ENCODE measurements at places on chromosomes 6 and 20.

- no peak for DNase-seq
These were observed 138.5 kb upstream of the PHACTR1 start for GRCh38 chr6:12578097-12578496.

DNA sequence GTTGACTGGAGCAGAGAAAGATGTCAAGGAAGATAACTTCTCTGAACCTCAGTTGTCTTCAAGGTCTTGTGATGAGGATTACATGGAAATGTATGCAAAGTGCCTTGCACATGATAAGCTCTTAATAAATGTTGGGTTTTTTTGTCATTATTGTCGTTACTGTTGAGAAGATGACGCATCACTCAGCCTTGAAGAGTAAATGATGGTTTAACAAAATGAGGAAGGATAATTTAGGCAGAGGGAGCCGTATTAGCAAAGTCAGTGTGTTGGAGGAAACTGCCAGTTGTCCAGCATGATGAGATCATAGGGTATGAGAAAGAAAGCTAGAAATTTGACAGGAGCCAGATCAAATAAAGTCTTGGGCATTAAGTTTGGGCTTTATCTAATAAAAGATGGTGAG lies 8.8 kb upstream of the SUPT3H start:
- no peak for DNase-seq

DNA sequence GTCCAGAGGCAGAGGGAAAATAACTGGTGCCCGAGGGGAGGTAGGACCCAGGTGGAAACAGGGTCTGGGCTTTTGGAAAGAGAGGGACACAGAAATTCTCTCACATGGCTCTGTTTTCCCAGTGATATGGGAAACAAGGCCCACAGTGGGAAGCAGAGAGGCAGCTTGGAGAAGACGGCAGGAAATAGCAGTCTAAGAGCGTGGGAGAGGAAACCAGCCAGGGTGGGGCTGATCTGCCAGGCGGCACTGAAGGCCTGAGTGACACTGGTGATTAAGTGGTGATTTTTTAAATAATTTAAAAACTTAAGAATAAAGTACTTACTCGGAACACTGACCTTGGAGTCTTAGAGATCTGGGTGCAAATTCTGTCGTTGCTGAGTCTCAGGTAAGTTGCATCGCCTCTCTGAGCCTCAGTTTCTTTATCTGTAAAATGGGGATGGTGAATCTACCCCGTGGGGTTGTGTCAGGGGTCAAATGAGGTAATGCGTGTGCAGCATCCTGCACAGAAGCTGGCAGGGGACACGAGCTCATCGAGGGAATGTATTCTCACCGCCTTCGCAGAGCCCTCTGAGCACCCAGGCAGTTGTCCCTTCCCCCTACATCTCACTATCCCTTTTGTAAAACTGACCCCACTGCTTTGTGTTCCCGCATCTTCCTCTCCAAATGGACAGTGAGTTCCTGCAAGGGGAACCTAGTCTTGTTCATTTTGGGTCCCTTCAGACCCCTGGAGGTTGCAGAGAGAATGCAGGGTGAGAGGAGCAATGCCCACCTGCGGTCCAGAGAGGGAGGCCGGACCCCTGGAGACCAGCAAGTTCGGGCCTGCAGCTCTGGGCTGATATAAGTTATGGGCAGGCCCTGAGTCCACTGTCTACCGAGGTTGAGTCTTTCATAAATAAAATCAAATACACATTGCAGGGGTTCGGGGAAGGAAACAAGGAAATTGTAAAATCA lies 228.6 kb upstream of the PMEPA1 start:
- DNase-seq, result no peak

DNA sequence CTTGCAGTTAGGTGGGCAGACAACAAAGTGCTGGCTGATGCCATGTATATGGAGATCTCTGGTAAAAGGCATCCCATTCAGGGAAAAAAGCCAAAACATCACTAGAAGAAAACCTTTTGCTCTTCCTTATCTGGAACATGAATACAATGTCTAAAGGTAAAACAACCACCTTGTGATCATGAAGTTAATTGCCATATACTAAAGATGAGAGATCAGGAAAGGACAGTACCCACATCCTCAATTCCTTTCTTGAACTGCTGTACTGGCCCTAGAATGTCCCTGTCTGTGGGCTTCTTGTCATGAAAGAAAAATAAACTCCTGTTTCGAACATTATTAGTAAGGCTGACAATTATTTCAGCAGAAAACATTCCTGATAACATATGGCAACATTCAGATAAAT lies 19.3 kb downstream of the DEK start:
- no peak for DNase-seq

DNA sequence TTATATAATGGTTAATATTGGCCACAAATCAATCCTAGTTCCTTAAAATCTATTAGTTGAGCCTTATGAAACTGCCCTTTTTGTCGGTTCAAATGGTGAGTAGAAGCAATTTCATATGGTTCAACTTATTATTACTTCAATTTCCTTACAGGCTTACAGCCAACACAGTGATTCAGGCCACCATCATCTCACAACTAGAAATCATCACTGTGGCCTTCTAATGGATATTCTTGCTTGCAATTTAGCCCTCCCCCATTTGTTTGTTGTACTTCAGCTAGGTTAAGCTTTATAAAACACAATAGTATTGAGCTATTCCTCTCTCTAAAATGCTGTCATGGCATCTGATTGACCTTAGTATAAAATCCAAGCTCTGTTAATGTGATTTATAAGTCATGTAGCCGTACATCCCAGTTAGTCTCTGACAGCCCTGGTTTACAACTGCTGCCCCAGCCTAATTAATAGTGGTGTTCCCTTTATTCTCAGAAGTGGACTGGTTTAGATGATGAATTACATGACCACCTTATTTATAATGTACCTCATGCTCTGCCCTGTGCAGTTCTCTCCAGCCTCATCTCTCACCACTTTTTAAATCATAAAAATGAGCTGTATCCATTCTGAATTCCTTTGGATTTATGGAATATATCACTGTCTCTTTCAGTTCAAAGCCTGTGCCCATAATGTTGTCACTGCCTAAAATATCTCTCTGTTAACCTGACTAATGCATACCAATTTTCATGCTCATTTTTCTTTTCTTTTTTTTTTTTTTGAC lies 36.7 kb downstream of the LAMA2 start:
- no peak for DNase-seq

- DNase-seq, result no peak
These were observed 5.9 kb downstream of the SLC2A10 start for GRCh38 chr20:46715292-46715756.

DNA sequence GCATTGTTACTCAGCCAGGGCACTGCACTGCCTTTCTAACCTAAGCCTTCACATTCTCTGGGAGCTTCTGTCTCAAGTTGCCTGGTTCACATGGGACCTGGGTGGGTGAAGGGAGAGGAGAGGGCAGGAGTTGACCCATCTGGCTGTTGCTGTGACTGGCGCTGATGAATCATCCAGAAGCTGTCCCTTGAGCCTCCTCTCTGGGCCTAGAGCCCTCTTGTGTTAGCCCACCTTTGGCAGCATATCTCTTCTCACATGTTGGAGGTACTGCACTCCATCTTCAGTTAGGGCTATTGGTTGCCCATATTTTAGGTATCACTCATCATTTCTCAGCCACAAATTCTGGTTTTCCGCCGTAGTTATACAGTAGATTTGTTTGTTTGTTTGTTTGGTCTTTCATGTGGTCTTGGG lies 19.8 kb downstream of the XRN2 start:
- no peak for DNase-seq

- DNase-seq, result no peak
These were observed 35.9 kb downstream of the CDC40 start for GRCh38 chr6:110216140-110216539.

GRCh38 chr20:59988141-59988540 lies 29.9 kb downstream of the CDH26 start:
- DNase-seq, result no peak

GRCh38 chr20:25468126-25469075 lies 60.9 kb downstream of the GINS1 start:
- no peak for DNase-seq

- no peak for DNase-seq
These were observed 6.2 kb downstream of the SNAP91 start for GRCh38 chr6:83702749-83703148.

- DNase-seq, result no peak
These were observed 62.0 kb downstream of the CARMIL1 start for GRCh38 chr6:25341203-25341552.

- no peak for DNase-seq
These were observed 34.3 kb upstream of the MLN start for GRCh38 chr6:33837971-33838665.

DNA sequence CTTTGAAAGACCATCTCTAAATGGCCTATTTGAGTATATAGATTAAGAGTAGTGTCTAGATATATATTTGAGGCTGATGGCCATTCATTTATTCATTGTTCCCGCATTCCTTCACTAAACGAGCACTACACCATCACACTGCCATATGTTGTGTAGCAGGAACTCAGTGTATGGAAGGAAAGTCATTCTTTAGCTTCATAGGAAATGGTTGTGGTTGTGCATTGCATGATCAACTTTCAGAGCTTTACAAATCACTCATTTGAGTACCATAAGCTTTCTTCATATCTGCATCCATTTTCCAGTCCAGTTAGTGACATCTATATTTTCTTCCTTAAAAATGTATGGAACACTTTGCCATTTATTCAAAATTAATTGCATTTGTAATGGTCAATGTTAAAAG lies 97.9 kb downstream of the ARID1B start:
- no peak for DNase-seq

- DNase-seq, result no peak
These were observed 145.3 kb upstream of the ECI2 start for GRCh38 chr6:4280707-4281106.

GRCh38 chr20:34922654-34923381 lies 32.8 kb downstream of the GSS start:
- no peak for DNase-seq

DNA sequence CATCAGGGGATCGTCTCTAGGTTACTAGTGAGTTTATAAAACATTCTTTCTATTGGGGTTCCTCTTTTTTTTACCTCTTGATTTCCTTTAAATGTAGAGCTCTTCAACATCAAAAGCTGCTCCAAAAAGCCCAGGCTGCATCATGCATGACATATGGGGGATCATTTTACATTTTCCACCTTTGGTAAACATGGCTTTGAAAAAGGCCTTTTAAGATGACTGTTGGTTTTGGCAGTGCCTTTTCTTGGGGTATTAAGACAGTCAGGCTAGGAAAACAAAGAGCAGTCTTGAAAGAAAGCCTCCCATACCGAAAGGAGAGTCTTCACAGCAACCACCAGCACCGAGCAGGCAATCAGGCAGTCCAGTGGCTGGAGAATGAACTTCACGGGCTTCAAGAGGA lies 73.2 kb downstream of the NPEPL1 start:
- DNase-seq, result no peak

DNA sequence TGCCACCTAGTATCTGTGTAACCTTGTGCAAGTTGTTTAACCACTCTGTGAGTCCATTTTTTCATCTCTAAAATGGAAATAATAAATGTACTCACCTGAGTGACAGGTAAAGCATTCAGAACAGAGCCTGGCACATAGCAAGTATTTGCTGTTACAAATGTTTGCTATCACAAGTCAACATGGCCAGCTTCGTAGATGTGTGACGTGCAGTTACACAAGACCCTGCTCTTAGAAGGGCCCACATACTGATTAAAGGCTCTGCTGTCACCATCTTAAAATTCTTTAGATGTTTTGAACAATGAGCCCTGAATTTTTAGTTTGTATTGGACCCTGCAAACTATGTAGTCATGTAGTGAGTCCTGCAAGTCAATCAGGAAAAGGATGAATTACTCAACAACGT lies 40.4 kb upstream of the KIAA1586 start:
- DNase-seq, result no peak

DNA sequence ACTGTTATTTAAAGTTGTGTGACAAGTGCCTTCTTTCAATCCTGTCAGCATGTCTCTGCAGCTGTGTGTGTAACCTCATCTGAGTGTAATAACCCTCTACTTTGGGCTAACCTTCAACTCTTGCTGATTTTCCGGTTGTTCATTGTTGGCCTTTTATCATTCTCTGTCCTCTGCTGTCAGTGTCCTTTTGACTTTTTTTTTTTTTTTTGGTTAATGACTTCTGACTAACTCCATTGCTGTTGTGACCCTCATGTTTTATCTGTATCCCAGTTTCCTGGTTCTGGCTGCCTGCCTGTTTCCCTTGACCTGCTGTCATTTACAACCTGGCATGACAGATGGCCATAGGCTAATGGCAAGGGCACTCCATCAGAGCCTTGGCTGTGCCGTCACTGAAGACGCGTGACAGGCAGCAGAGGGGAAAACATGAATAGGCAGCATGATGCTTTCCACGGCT lies 145.7 kb upstream of the MAN1A1 start:
- DNase-seq, result no peak

GRCh38 chr6:73169111-73169510 lies 56.2 kb downstream of the KHDC1L start:
- no peak for DNase-seq

DNA sequence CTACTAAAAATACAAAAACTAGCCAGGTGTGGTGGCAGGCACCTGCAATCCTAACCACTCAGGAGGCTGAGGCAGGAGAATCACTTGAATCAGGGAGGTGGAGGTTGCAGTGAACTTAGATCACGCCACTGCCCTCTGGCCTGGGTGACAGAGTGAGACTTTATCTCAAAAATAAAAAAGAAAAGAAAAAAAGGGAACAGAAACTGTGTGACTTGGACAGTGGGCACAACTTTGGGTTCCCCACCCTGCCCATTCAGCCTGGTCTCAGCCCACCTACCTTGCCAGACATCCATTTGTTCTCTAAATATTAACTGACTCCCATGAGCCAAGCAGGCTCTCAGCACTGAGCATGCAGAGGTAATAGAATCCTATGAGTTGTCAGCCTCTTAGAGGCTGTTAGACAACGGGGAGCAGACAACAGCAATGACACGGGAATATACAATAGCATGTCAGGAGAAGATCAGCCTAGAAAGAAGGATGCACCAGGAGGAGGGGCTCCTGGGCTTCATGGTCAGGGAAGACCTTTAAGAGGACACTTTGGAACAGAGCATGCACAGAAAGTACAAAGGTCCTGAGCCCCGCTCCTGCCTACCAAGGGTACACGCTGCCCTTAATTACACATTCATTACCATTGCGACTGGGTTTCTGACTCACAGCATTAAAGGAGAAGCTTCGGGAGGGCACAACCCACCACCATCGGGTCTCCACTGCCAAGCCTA lies 20.0 kb downstream of the FAM209B start:
- DNase-seq, result no peak

DNA sequence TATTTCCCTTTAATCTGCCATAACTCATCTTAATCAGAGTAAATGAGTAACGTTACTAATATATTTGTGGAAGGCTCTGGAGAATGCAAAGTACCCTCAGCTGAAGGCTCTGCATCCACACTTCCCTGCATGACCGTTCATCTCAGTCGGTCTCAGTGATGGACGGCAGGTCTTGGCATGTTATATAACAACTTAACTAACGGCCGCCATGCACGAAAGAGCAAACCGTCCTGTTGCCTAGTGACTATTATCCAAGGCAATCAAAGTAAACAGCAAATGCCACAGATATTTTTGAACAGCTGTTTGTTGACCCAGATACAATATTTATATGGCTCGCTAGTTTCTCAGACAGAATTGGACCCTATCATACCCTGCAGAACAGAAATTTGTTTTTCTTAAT lies 194.9 kb upstream of the SMLR1 start:
- no peak for DNase-seq

DNA sequence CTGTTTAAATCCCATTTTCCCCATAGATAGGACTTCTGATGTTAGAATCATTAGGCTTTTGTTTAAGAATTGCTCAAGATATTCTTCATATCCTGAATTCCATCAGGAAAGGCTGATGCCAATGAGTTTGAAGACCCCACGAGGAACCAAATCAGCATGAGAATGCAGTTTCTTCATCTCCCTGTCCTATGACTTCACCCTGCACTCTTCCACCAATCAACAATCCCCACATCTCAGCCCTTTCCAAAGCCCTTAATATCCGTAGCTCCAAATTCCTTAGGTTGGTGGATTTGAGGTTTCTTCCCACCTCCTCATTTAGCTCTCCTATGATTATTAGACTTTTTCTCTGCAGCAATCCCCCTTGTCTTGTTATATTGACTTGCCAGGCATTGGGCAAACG lies 88.3 kb upstream of the PRND start:
- no peak for DNase-seq
